ENCODE measurements at places on chromosomes 2 and 18.
A peak's percentile ranks its signal among the peaks of the same experiment; 100 is the strongest.

DNA sequence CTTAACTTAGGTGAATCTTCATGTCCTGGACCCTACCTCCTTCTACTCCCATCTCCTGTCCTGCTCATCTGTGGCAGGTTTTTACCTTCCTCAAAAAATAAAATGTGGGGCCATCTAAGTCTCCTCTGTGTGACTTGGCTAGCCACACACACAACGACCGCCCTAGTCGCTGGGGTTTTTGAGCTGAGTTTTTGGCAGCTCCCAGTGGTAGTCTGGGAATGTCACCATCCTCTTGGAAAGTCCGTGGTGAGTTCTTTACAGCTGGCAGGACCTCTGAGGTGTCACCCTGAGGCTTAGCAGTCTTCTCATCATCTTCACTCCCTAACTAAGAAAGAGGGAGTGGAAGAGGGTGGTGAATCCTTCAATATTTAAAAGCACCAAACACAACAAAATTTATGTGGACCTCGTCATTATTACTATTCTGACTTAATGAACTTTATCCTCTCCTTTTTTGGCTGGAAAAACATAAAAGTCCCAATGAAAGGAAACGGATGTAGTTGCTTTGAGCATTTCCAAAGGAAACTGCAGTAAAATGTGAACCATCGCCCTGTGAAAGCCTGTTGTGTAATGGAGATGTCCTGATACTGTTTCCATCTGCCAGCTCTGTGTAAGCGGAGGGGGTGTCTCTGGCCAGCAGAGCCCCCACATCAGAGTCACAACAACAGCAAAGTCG lies 78.6 kb downstream of the VAPA start:
- no peak for DNase-seq

DNA sequence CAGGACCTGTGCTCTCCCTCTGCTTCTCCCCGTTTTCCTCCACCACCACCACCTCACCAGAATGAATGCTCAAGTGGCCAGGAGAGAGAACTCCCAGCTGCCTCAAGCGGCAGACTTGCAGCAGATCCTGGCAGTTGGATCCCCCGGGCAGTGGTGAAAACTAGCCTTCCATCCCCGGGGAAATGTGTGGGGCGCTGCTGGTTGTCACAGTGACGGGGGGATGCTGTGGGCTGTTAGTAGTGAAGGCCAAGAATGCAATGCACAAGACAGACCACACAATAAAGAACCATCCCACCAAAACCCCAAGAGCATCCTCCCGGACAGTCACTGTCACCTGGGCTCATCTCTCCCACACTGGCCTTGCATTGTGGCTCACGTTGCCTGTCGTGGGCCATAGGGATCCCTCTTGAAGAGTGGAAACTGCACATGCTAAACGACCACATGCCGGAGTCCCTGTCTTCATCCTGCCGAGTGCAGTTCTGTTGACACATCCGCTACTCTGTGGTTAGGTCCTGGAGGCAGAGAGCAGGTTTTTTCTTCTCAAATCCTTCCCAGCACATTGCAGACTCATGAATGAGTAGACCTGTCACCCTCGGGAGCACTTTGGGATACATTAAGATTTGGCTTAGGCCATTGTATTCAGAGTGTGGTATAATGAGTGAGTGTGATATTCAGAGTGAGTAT lies 13.5 kb downstream of the SPATA3 start:
- DNase-seq = no peak

DNA sequence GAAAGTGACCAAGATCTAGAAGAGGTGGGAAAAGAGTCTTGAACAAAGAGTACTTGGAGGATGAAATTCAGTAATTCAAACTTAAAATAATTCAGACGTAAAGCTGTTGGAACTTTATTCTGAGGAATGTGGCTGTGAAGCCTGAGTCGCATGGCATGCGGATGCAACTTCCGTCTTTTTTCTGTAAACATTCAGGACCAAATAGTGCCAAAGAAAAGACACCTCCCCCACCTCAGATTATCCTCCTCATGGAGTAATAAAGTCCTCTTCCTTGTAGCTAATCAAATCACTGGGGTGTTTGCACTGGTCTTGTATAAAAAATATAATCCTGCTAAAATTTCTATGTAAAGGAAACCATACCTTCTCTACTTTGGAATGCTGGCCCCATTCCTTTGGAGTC lies 790.4 kb downstream of the TSN start:
- no peak for DNase-seq

GRCh38 chr18:10114717-10115463 lies 201.1 kb downstream of the VAPA start:
- DNase-seq = no peak

- no peak for DNase-seq
Observed at GRCh38 chr2:147773479-147773878, 71.3 kb upstream of the ACVR2A start.

DNA sequence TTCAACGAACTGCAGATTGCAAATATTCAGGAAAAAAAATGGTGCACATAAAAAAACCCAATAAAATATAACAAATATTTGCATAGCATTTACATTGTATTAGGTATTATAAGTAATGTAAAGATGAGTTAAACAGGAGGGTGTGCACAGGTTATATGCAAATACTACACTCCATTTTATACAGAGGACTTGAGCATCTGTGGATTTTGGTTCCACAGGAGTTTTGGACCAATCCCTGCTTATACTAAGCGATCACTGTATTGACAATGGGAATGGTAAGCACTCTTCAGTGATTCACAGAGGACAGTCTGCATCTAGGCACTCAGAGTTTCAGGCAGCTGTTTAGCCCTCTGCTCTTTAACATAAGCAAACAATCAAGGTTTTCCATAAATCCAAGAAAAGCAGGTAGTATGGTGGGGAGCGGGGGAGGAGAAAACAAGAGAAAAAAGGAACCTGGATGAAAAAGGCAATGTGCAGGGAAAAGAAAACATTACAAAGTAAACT lies 206.0 kb upstream of the PARD3B start:
- no peak for DNase-seq

GRCh38 chr2:42359965-42360483 lies 993 bp downstream of the COX7A2L start:
- peak; percentile 55 for DNase-seq

- DNase-seq = no peak
Observed at GRCh38 chr2:146602383-146602782, 1242.4 kb upstream of the ACVR2A start.

GRCh38 chr2:216242365-216242764 lies 129.9 kb downstream of the MARCHF4 start:
- peak; percentile 46 for DNase-seq

DNA sequence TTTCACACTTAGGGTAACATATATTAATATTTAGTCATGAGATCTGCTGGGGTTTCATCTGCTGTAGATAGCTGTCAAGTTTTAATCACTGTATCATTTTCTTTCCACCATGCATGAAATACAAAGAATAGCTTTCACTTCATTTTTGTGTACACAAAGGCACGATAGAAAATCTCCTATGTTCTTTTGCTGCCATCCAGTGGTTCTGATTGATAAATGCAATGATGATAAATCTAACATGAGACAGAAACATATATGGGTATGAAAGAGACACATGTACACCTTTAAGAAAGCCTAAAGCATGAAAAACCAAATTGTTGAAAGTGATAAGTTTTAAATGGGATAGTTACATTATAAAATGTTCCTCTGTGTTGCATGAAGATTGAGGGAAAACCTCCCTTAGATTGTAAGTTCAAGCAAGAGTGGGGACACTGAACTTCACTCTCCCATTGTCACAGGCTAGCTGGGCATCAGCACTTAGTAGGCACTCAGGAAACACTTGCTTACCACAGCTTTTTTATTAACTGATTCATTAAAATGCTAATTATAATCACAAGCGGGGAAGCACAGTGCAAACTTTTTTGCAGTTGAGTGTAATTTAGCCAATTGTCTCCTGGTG lies 31.2 kb downstream of the C1D start:
- DNase-seq = peak; percentile 49

- DNase-seq = no peak
Observed at GRCh38 chr2:168962636-168963035, 61.5 kb downstream of the G6PC2 start.

- peak; percentile 46 for DNase-seq
Observed at GRCh38 chr2:217972490-217972889, 30.3 kb downstream of the TNS1 start.

All from NCI-H524 (cell line).